Cardiac fibroblast (primary cell): ENCODE measurements at places on chromosomes 5 and 9.

GRCh38 chr9:35195683-35196082, 33.9 kb downstream of the UNC13B start:
- peak; percentile 66 for DNase-seq

- peak; percentile 72 for DNase-seq
These were observed 149.7 kb upstream of the FBXL17 start for GRCh38 chr5:108531367-108532128.

DNA sequence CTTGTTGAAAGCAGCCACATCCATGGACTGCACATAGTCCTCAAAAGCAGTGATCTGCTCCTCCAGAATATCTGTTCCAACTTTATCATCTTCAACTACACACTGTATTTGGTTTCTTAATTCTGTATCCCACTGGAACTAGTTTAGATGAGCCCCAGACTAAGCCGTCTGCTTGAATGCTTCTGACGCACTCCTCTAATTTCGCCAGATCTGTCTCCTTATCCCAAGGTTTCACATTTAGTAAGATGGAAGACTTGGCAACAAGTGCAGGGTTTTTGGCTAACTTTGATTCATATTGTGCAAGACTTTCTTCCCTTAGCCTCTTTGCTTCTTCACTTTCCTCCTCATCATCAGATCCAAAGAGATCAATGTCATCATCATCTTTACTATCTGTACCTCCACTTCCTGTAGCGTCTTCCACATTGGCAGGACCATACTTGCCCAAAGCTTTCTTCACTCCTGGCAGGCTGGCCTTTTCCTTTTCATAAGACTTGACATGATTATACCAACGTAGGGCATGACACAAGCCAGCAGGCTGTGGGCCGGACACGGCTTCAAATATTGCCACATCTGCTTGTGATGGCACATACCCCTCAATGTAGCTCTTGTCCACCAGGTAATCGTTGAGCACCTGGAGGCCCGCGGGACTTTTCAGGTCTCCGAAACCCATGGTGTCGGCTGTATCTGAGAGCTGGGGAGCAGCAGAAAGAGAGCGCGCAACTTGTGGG, 56.2 kb upstream of the PIK3R1 start:
- no peak for DNase-seq

DNA sequence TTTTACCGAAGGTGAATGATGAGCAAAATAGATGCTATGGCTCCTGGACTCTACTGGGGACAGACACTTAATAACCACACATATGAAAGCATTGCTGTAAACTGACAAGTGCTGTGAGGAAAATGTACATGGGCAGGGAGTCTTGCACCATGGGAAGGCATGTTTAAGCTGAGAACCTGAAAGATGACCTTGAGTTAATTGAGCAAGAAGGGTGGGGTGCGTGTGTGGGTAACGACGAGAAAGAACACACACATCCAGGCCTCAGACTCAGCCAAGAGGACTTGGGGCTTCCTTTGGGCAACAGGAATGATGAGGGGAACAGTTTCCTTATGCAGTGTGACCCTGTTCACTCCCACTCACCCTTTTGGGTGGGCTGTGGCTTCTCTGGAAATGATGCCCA, 73.1 kb downstream of the HSPA4 start:
- no peak for DNase-seq

DNA sequence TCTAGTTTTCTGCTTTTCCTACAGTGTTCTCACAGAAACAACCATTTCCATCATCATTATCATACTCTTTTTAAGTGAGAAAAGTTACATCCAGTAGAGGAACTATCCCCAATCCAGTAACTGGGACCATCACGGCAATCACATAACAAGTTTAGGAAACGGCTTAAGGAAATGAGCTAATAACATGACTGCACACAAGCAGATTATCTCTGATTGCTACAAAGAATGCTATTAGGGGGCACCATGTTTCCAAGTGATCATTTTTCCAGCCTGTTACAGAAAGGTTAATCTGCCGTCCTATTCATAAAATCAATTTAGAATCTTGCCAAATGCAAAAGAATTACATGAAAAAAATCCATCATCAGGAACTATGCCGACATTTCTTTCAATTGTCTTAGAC, 94.6 kb downstream of the EFNA5 start:
- no peak for DNase-seq

DNA sequence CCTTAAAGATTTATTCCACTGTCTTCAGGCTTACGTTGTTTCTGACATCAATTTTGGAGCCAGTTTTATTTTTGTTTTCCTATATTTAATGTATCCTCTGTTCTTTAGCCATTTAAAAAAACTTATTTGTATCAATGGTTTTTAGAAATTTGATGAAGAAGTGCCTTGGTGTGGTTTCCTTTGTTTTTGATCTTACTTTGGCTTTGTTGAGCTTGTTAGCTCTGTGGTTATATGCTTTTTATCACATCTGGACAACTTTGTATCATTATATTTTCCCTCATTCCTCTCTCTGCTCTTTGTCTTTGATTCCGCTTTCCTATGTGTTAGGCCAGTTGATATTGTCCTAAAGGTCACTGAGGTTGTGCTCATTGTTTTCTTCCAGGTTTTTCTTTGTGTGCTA, 58.5 kb downstream of the SPIN1 start:
- no peak for DNase-seq

GRCh38 chr9:120655005-120655622, 59.2 kb downstream of the MEGF9 start:
- no peak for DNase-seq
